ENCODE measurements at places on chromosomes 16 and 17.
A peak's percentile ranks its signal among the peaks of the same experiment; 100 is the strongest.

DNA sequence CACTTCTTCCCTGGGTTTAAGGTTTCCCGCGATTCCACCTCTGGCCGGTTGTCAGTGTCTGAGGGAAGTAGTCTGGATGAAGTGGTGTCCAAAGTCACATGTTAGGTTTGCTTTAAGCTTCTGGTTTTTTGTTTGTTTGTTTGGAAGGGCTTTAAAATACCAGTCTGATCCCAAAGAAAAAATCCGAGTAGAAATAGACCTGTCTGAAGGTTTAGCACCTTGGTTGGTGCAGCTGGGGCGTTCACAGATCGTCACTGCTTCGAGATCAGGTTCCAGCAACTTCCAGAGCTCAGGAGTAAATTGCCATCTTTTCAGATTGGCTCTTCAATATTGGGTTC is 567 bp downstream of the TMEM97 start:
- DNase-seq: no peak

- no peak for DNase-seq
Observed at GRCh38 chr17:81373536-81374160, 21.6 kb upstream of the BAHCC1 start.

DNA sequence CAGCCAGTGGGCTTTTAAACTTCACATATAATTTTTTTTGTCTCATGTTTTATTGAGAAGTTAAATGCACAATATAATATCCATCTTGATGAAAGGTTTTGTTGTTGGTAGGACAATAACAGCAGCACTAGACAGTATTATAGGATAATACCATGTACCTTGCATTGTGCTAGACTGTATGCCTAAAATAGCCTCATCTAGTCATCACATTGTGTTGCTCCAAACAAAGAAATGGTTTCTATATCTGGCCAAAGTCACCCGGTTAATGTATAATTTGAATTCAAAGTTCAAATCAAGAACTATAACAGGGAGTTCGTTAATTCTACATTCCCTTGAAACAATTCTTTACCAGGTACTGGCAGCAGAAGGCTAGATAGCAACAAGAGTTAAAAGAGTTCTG is 104.9 kb downstream of the KCNJ2 start:
- DNase-seq: no peak

DNA sequence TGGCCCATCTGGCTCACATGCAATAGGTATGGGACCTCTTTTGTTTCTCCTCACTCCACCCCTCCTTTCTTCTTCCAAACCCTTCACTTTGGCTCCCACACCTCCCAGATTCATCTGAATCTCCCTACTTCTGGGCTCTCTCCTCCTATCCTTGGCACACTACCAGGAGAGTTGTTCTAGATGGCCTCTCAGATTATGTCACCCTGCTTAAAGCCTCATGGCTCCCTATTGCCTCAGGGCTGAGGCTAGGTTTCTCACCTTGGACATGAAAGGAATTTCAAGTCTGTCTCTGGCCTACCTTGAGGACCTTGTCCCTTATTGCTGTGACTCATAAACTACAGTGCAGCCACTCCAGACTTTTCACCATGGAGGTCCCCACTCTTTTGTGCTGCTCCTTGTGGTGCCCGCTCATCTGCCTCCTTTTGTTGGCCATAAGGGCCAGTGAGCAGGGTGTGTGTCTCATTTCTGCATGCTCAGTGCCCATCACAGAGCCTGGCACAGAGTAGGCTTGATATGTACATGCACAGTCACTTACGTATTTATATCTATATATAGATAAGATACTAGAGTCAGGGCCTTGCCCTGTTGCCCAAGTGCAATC is 1.0 kb upstream of the MFAP4 start:
- peak; percentile 91 for DNase-seq

DNA sequence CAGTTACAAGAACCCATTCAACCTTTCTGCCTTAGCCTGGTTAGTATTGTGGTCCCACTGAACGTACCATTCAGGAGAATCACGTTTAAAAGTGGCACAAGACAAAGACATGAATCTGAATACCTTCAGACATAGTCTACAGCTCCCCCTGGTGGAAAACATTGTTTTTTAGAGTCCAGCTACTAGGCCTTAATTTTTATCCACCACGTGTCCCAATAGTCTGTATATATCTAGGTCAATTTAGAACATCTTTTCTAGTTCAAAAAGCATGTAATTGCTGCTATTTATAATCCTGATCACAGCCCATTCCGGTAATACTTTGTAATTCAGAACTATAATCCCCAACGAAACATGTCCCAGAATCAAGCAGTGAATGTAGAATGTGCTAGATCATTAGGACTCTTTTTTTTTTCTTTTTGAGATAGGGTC is 13.7 kb upstream of the GUCY2D start:
- peak; percentile 24 for DNase-seq

DNA sequence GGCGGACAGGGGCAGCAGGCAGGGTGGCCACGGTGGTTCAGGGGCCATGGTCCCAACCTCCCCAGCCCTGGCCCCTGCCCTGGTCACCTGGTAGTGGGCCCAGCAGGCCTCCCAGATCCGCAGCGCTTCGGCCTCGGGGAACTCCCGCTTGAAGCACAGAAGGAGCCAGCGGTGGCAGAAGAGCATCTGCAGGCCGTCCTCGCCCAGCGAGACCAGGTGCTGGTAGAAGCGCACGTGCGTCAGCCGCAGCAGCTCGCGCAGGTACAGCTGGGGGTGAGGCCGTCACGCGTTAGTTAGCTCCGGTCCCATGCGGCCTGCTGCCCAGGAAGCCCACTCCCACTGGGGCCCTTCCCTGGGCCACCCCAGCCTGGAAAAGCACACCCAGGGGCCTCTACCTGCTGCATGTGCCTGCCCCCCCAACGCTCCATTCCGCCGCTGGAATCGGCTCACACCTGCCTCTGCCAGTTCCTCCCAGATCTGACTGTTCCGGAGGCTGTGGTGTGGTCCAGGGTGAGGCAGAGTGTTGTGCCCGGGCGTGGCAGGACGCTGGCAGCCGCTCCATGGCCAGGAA is 90.8 kb downstream of the TBC1D16 start:
- DNase-seq: no peak

- DNase-seq: no peak
Observed at GRCh38 chr17:49645654-49646053, 32.2 kb downstream of the SPOP start.

DNA sequence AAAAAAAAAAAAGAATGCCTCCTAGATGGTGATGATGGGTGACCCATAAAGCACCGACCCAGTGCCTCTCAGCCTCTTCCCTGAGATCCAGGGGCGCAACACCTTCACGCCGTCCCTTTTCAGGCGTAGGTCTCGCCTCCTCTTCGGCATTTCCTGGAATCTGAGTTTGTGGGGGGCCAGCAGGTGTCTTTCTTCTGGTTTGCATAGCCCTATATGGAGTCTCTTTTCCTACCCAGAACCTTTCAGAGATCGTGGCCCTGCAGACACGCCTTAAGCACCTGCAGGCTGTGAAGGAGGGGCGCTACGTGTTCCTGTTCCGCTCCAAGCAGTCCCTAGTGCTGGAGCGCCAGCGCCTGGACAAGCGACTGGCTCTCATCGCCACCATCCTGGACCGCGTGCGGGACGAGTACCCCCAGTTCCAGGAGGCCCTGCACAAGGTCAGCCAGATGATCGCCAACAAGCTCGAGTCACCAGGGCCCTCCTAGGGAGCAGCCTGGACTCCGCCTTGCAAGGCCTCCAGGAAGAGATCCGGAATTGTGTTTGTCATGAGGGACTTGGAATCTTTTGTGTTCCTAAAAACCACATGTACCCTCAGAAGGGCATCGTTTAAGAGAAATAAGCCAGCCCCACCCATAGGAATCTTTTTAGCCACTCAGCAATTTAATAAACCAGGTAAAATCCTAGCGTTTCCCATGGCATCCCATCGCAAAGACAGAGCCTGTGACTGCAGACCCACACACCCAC is 1.9 kb upstream of the GAA start:
- no peak for DNase-seq

GRCh38 chr16:74830648-74831047 is 56.0 kb upstream of the FA2H start:
- no peak for DNase-seq

DNA sequence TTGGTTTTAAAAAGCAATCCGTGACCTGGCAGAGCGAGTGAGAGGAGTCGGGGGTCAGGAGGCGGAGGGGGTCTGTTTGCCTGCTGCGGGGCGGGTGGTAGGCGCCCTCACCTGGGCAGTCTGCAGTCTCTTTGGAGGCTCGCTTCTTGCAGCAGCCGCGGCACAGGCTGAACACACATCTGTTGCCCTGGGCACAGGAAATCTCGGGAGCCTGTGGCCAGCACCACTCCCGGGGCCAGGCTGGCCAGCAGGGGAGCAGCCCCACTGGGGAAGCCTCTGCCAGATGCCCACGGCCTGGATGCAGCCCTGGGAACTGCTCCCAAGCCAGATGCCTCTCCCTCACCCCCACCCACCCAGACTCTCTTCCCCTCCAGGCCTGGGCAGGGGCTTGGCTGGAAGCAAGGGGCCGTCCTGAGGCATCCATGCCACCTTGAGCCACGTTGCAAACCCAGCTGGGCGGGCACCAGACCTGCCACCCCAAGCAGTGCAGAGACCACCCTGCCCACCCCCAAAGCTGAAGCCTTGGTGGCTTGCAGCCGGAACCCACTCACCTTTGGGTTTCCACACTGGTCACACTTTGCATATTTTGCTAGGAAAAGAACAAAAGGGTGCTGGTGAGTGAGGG is 6.6 kb downstream of the GPS1 start:
- no peak for DNase-seq

DNA sequence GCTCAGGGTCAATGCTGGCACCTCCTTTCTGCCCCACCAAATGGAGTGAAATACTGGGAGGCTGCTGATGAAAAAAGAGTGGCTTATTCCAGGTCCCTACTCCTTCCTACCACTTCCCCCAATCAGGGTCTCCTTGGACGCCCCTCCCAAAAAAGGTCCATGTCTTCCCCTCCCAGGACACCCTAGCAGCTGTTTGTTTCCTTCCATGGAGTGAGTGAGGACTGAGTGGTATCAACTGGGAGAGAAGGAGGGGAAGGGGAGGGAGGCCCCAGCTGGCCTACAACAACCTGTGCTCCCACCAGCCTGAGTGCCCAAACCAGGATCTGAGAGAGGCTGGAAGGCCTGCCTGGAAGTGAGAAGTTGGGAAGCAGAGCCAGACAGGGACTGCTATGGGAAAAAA is 28.7 kb upstream of the NGFR start:
- DNase-seq: no peak

GRCh38 chr17:6815775-6816174 is 15.8 kb downstream of the TEKT1 start:
- DNase-seq: no peak

GRCh38 chr16:53018834-53019416 is 33.8 kb downstream of the CHD9NB start:
- no peak for DNase-seq

DNA sequence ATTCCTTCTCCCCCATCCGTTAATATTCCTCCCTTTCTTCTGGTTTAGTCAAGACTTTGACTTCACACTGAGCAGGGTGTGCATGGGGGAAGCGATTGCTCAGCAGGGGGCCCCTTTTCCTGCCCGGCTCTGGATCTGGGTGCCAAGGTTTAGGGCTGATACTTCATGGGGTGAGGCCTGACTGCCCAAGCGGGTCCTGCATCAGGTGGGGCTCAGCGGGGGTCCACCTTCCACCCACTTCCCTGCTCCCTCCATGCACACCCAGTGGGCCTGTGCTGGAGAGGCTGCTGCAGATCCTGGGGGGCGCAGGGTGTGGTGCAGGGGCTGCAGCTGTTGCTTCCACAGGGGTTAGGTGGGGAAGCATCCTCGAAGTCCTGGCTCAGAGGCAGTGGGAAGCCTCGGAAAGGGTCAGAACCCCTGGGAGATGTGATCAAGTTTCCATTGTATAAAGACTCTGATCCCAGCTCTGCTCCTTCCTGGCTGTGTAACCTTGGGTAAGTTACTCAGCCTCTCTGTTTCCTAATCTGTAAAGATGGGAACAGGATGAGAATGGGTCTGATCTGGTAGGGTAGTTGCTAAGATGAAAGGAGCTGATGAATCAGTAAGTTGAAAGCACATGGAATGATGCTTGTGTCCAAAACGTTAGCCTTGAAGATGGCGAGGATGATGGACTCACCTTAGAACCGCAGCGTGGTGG is 53.3 kb downstream of the MGAT5B start:
- DNase-seq: no peak

GRCh38 chr17:61280338-61280737 is 119.3 kb upstream of the TBX2 start:
- no peak for DNase-seq

DNA sequence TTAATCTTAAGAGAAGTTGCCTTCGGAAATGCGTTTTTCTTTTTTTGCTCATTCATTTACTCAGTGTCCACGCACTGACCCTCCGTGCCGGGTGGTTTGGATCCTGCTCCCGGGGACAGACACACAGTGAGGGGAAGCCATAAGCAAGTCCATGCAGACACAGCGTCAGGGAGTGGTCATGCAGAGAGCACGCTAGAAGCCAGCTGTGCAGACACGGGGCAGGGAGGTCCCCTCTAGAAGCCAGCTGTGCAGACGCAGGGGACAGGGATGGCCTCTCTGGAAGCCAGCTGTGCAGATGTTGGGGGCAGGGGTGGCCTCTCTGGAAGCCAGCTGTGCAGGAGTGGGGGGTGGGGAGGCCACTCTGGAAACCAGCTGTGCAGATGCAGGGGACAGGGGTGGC is 4.8 kb downstream of the GAA start:
- DNase-seq: no peak

GRCh38 chr17:37742116-37742761 is 2.6 kb downstream of the HNF1B start:
- DNase-seq: no peak

- DNase-seq: no peak
Observed at GRCh38 chr17:16484445-16485175, 7.4 kb downstream of the LRRC75A start.

DNA sequence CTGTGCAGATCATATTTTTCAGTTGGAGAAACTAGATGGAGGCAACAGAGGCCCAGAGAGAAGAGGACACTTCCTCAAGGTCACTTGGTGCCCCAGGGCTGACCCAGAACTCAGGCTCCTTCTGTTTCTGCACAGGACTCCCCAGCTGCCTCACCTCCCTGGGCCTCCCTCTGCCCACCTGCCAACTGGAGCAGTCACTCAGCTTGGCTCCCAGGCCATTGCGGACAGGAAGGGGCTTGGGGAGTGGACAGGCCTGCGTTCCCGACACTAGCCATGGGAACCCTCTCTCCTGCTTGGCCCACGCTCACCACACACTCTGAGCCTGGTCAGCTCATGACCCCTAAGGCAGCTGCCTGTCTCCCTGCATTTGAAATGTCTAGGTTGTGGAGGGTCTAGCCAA is 78.1 kb upstream of the BRD7 start:
- DNase-seq: no peak

GRCh38 chr16:64278196-64278595 is 843.7 kb downstream of the CDH11 start:
- DNase-seq: no peak

GRCh38 chr16:29719063-29719462 is 26.7 kb downstream of the C16orf54 start:
- DNase-seq: no peak

All from DMS 273 treated with DMSO at 0.1 percent for 48 hours (cell line).